Activated CD4-positive, alpha-beta T cell treated with anti-CD3 and anti-CD28 coated beads for 4 hours (primary cell): ENCODE measurements at places on chromosomes 2 and 18.

DNA sequence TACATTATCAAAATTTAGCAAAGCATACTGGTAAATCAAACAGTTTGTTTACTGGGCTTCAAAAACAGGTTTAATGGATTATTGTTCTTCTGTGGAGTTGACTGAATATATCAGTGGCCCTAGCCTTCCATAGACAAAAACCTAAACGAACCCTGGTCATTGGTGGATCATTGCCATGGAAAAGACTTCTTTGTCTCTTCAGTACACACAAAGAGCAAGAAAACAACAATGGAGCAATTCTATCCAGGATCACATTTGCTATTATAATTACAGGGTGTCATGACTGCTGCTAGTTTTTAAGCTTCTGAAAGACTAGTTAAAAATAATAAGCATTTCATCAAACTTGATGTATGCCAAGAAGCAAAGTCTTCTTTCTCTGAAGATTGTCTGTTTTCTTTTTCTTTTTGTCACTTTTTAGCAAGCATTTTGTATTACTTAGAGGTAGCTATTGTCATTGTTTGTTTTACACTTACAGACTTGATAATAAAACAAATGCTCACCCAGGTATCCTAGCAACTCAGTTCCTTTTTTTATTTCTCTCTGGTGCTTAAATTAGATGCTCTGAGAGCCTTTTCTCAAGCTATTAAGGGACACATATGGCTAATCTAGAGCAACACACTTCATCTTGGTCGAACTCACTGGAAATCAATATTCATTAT is 1228.7 kb upstream of the DDX18 start:
- DNase-seq, result no peak

DNA sequence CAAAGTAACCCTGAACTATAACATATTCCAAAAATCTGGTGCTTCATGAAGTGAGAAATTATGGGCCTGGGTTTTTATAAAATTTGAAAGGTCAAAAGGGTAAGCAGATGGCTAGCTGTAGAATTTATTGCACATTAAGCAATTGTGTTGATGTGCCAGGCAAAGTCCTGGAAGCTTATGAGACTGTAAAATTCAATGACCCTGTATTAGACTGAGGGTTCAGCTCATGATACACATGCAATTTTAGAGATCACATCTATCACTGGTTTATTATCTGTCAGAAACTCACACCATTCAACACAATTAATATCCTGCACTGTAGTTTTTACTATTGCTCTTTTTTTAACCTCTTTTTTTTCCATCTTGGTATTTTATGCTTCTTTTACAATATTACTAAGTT is 1162.6 kb upstream of the SLC39A10 start:
- DNase-seq, result no peak

- no peak for DNase-seq
Measured at GRCh38 chr2:240439698-240440151, 4.3 kb downstream of the GPC1 start.

- peak; percentile 22 for DNase-seq
Measured at GRCh38 chr18:13577091-13577697, 149.2 kb downstream of the FAM210A start.

GRCh38 chr2:70006447-70006784 is 45.0 kb upstream of the ASPRV1 start:
- DNase-seq, result no peak

- DNase-seq, result no peak
Measured at GRCh38 chr2:153235516-153235915, 243.0 kb downstream of the RPRM start.

DNA sequence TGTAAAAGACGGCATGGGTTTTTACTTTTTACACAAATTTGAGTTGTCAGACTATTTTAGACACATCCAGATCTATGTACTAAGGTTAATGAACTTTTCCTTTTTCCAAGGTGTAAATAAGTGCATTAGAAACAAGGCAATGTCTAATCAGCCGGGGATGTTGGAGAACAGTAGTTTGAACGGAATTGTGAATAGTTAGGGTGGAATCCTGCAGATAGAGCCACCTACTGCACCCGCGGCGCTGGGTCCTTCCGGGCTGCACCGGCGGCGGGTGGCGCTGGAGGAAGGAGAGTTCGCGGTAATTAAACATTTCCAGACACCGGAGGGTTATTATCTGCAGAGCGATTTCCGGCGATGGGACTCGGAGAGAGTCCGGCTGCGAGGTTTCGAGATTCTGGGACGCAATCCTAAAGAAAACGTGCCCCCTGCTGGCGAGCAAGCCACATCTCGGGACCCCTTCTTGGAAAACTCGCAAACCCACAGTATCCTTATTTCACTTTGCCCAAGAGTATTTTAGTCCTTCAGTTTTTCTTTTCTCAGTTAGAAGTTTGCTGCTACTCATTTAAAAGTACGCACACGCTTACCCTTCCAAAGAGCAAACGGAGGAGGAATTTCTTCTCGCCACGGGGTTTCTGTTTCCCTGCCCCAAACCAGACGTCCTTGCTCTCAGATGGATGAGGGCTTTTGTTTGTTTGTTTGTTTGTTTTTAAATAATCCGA is 4.5 kb upstream of the OSR1 start:
- DNase-seq, result peak; percentile 46

DNA sequence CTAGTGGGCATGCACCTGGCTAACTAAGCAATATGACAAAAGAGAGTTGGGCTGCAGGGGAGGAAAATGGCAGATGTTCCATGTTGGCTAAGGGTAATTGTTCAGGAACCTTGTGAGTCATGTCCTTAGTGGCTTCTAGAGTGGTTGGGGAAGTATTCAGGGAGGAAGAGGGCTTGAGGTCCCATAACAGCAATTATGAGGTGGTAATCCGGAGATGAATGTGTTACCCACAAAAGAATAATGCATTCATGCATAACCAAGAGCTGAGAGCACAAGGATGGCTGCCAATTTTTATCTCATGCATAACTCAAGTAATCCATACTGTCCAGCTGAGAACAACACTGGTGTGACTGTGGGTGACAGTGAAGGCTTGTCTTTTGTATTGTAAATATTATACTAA is 42.9 kb downstream of the TMEFF2 start:
- DNase-seq, result no peak

- DNase-seq, result no peak
Measured at GRCh38 chr2:202760848-202761247, 110.7 kb downstream of the ICA1L start.

GRCh38 chr2:19882286-19882685 is 19.5 kb downstream of the TTC32 start:
- no peak for DNase-seq

DNA sequence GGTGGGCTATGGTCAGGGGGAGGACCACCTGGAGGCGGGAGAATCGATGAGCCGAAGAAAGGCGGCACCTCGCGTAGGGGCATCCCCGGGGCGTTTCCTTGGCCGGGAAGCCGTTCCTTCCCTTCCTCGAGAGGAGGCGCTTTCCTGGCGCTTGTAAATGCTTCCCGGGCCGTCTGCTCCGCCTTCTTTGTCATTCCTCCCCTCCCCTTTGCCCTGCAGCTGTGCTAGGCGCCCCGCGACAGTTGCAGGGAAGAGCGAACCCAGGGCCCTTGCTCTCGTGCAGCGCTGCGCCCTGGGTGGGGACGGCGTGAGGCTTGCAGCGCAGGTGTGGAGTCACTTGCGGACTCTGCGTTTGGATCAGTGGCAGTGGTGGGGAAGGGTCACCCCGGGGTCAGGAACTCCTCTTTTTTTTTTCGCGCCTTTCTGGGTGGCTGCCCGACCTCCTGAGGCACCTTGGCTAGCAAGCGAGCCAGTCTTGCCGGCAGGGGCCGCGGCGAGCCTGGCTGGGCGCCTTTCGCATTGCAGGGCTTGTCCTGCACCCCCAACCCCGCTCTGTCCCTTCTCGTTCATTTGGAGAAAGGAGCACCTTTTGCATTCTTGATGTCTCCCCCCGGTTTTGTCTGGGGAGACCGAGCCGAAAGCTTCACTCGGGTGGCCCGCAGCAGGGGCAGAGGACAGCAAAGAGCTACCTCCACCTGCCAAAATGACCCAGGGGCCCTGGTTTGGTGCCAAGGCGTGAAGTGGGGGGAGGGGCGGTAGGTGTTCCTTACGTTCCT is 858 bp downstream of the KCNS3 start:
- DNase-seq, result no peak

DNA sequence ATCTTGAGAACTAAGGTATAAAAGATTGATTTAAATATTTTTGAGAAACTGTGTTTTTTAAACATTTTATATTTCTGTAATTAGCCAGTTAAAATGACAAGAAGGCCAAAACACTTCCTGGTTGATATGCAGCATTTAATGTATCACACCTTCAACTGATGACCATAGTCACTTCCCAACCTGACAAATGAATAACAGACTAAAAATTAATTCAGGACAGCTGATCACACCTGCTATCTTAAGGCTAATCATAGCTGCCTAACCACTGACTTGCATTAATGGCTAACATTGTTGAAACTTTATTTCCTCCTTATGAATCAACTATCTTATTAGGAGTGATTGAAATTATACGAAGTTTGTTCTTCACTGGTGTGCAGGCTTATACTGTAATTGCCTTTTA is 125.8 kb upstream of the MSTN start:
- no peak for DNase-seq

- DNase-seq, result no peak
Measured at GRCh38 chr2:222017252-222017850, 281.4 kb downstream of the PAX3 start.

DNA sequence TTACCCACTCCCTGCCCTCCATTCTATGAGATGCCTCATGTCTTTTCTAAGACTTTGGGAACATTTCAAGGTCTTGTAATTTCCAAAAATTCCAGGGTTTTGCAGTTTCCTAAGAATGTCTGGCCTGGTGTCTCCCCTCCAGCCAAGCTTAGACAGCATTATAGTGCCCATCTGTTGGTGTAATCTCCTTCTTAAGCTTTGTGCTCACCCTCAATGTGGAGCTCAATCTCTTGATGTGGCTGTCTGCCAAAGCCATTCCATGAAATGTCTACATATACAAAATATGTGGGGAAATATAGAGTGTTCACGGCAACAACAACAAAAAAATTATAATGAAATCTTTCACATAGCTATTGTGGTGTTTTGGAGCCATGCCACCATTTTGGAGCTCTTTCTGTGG is 558.4 kb downstream of the PIK3C3 start:
- DNase-seq, result no peak

- no peak for DNase-seq
Measured at GRCh38 chr2:239496700-239497099, 95.9 kb upstream of the HDAC4 start.

GRCh38 chr2:132387126-132387525 is 29.5 kb upstream of the GPR39 start:
- no peak for DNase-seq

- DNase-seq, result no peak
Measured at GRCh38 chr2:137960223-137960622, 4.0 kb upstream of the HNMT start.

DNA sequence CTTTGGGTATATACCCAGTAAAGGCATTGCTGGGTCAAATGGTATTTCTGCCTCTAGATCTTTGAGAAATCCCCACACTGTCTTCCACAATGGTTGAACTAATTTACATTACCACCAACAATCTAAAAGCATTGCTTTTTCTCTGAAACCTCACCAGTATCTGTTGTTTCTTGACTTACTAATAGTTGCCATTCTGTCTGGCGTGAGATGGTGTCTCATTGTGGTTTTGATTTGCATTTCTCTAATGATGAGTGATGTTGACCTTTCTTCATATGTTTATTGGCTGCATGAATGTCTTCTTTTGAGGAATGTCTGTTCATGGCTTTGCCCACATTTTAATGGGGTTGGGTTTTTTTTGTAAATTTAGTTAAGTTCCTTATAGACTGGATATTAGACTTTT is 382.6 kb upstream of the ZNF804A start:
- no peak for DNase-seq

DNA sequence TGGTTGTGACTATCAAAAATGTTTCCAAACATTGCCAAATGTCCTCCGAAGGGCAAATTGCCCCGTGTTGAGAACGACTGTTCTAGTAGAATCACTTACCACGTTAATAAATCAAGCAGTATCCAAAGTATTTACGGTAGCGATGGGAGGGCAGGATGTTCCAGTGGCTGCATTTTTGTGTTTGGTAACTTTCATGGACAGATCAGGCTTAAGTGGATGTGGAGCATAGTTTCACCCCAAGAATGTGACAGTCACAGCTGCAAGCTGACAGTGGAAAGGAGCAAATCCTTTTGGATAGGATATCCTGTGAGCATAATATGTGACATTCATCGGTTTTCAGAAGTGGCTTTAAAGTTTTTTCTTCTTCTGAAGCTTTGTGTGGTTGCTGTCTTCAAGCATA is 46.3 kb upstream of the DARS1 start:
- DNase-seq, result no peak

DNA sequence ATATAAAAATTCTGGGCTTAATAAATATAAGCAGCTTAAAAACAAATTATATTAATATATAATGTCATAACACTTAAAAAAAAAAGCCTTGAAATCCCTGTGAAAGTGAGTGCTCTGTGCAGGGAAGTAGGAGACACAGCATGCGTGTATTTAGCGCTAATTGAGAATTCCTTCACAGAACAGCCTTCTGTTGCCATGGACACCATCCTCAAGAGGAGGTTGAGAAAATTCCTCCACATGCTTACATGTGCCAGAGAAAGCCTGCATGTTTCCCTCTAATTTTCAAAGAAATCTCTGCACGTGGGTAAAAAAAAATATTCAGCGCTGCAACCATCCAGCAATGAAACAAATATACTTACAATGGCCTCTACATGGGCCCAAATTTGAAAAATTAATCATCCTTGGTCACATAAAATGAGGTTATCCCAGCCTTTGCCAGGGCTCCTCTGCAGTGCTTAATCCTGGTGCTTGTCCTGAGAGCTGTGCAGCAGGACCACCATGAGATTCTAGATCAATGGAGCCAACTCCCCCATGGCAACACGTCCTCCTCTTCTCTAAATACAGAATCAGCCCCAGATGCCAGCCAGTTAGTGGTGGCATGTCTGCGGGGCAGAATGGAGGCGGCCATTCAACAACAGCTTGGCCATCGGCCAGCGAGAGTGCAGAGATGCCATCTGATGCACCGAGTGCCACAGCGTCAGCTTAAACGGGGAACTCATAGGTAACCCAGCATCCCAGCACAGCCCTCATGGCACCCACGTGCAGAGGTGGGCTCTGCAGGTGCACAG is 228.0 kb downstream of the MYT1L start:
- DNase-seq, result no peak

GRCh38 chr2:57434441-57434840 is 612.2 kb upstream of the VRK2 start:
- no peak for DNase-seq
